ENCODE measurements at places on chromosomes 2 and 18.

DNA sequence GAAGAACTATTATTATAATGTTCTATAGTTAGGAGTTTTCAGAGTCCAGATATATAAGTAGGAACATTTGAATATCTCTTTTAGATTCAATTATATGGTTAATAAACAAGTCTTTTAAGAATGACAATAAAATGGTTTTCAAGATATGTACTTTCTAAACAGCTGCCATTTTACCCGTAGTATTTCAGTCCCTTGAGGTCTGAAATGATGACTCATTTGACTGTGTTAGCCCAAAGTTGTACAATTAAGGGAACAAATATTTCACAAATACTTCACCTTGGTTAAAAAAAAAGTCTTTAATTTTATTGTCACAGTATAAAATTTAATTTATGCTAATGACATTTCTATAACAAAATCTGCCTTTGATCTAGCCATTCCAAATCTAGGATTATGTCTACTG is 91.6 kb upstream of the TANK start:
- no peaks in the 10 kb centered on the region for H3K36me3 ChIP-seq
- no peak overlapping the region for H3K27ac ChIP-seq
- no peak for DNase-seq
- H3K27me3 ChIP-seq: peaks cover 1% of the 10 kb centered on the region
- H3K4me3 ChIP-seq: no peak overlapping the region
- H3K4me1 ChIP-seq: peaks cover 11% of the 10 kb centered on the region

DNA sequence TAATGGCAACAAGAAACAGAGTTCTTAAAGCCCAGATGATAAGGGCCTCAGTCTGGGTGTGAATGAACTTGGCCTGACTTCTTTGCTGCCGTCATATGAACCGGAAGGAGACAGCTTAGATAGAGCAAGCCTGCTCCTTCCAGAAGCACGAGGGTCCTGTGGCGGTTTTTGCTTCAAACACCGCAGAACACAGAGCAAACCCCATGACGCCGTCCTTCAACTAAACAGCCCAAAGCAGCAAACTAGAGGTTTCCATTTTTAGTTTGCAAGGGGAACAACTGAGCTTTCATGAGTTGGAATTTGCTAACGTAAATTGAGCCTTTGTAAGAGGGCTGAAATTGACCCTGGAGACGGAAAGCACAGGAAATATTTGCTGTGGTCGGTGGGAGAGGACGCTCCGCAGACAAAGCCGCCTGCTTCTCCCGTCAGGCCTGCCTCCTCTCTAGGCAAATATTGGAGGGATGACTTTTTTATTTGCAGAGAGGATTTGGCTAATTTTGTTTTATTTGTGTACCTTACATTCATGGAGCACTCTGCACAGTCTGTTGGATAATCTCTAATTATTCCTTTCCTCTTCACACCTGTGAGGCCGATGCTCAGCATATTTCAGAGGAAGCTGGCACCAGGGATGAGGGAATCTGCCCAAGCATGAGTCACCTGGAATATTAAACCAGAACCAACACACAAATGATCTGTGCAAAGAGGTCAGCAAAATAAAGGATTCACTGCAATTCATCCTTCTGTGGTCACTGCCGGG is 134.0 kb upstream of the NCK2 start:
- no peak for DNase-seq
- H3K36me3 ChIP-seq: no peaks in the 10 kb centered on the region
- H3K27ac ChIP-seq: no peak overlapping the region
- no peak overlapping the region for H3K4me3 ChIP-seq

- H3K27me3 ChIP-seq: no peaks in the 10 kb centered on the region
- peaks cover 6% of the 10 kb centered on the region for H3K36me3 ChIP-seq
- no peaks in the 10 kb centered on the region for H3K4me1 ChIP-seq
- no peak overlapping the region for H3K4me3 ChIP-seq
- no peak overlapping the region for H3K27ac ChIP-seq
Observed at GRCh38 chr18:35671966-35672603, 90.5 kb downstream of the GALNT1 start.

DNA sequence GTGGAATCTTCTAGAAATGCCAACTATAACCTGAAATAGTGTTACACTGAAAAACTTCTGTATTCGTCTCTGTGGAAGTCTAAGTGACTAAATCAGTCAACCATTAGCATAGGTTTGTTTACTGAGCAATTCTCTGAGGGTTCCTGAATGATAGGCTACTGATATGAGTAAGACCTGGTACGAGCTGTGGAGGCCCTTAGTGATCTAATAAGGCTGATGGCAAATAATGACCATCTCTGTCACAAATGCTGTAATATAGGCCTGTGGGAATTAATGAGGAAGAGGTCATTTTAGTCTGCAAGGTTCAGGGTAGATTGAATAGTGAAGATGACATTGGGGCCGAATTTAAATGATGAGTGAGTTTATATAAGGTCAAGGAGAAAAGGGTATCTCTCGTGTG is 82.5 kb downstream of the MGAT5 start:
- H3K27ac ChIP-seq: no peak overlapping the region
- H3K4me1 ChIP-seq: peaks cover 3% of the 10 kb centered on the region
- no peaks in the 10 kb centered on the region for H3K27me3 ChIP-seq
- peaks cover 19% of the 10 kb centered on the region for H3K36me3 ChIP-seq
- DNase-seq: no peak

DNA sequence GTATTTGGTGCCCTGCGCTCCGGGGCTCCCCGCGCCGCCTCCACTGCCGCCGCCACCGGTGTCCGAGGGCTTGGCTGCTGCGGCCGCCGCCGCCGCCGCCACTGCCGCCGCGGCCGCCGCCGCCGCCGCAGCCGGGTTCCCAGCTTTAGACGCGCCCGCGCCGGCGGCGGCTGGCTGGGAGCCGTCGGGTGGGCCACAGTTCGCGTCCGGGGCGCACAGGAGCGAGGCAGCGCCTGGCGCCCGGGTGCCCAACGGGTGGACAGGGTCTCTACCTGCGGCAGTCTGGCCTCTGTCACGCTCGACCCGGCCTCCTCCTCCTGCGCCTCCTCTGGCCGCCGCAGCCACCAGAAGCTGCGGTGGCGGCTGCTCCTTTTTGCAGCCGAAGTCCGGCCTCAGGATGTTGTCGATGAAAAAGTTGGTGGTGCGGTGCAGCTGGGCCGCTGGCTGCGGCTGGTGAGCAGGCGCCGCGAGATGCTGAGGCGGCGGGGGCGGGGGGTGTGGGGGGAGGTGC is 951 bp downstream of the EN1 start:
- peaks cover 2% of the 10 kb centered on the region for H3K36me3 ChIP-seq
- peaks cover 26% of the 10 kb centered on the region for H3K4me1 ChIP-seq
- no peak overlapping the region for H3K4me3 ChIP-seq
- no peak overlapping the region for H3K27ac ChIP-seq
- peaks cover 72% of the 10 kb centered on the region for H3K27me3 ChIP-seq
- no peak for DNase-seq
